ENCODE measurements at places on chromosomes 1 and 21.

GRCh38 chr21:31766899-31767298, 35.0 kb upstream of the SCAF4 start:
- no peak for DNase-seq

- no peak for DNase-seq
Observed at GRCh38 chr1:230747890-230748800, 957 bp downstream of the CAPN9 start.

- DNase-seq, result no peak
Observed at GRCh38 chr1:2612591-2613365, 20.0 kb downstream of the MMEL1 start.

DNA sequence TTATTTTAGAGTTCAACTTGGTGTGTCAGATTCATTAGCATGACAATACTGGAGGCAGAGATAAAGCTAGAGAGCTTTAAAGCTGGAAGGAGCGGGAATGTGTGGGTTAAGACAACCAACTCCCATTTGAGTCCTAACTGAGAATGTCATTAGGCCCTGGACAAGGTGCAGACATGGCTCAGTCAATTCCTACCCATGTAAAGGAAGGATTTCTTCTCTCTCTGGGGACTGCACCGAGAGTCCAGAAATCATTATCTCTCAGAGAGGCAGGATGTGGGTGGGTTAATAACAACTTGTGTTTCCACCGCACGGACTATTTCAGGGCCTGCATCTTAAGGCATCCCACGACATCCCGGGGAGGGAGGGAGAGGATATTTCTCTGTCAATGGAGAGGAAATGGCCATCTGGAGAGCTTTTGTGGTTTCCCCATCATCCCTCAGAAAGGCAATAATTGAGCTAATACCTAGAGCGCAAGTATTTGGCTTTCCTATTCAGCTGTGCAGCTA, 46.7 kb upstream of the SARS1 start:
- DNase-seq, result no peak

GRCh38 chr1:36906555-36906954, 127.8 kb downstream of the GRIK3 start:
- no peak for DNase-seq

DNA sequence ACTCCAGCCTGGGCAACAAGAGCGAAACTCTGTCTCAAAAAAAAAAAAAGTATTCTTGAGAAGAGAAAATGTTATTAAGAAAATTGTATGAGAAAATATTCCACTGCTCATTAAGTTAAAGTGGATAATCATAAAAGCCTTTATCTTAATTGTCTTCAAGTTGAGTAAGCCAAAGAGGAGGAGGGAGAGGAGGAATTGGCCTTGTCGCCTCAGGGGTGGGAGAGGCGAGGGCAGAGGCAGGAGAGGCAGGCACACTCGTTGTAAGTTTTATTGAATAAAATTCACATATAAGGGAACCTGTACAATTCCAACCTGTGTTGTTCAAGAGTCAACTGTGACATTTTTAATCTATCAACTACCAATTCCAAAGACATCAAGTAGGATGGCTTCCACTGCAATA, 820.3 kb downstream of the USP25 start:
- DNase-seq, result no peak

GRCh38 chr1:218383051-218383450, 37.9 kb downstream of the TGFB2 start:
- no peak for DNase-seq

DNA sequence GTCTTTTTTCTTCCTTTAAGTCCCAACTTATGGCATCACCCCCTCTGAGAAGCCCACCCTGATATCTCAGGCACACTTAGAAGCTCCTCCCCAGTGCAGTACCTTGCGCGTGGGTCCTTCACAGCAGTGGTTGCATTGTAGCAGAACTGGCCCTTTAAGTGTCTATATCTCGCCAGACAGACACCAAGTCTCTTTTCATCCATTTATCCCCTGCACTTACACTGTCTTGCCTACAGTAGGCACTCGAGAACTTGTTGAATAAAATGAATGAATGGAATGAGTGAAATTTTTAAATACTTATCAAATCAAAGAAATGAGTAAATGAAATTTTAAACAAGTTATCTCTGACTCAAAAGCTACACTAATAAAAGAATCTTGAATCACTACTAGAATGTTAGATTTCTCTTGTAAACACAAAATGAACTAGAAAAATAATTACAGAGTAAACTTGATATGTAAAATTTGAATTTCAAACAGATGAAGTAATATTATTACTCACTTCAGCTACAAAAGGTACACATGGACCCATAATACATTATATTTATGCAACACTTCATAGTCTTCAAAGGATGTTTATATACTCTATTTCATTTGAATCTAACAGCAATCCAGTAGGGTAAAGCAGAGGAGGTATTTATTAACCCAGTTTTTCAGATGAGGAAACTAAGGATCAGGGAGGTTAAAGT, 54.7 kb upstream of the MAN1A2 start:
- DNase-seq, result no peak
